ENCODE measurements at places on chromosomes 16 and 17.

DNA sequence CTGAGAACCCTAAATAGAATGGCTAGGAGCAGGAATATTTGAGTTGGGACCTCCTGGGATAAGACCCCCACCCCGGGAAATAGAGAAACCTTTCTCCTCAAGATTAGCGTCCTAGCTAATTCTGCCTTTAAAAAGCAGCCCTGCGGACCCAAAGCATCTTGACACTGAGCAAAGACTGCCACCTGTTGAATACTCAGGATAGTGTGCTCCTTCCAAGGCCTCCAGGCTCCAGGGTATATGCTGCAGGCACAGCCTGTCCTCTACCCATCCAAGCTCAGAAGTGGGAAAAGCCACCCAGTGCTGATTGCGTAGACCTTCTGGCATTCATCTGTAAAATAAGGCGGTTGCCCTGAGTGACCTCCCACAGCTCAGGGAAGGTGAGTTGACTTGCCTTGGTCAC, 456.2 kb upstream of the DYNLRB2 start:
- peak; percentile 68 for DNase-seq

DNA sequence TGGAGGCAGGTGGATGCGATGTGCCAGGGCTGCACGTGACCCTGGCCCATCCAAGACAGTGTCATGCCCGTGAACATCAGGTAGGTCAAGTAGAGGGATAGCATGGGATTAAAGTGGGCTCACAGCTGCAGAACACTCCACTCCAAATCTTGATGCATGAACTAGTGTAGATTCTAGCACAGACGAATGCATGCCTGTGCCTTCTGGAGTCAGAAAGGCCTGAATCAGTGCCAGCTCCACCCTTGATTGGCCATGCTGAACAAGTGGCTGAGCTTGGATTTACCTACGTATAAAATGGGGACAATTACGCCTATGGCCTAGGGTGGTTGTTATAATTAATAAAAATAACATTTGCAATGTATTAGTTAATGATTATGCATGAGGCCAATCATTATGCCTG, 10.6 kb downstream of the IRX3 start:
- no peak for DNase-seq

- no peak for DNase-seq
Measured at GRCh38 chr16:28931801-28932225, at the start of gene CD19. Gene CD19, plus strand, starts transcription at chr16:28931971. Its CDS starts 30 bp downstream, at chr16:28932001.

GRCh38 chr16:62620275-62620674, 584.0 kb upstream of the CDH8 start:
- DNase-seq: no peak

DNA sequence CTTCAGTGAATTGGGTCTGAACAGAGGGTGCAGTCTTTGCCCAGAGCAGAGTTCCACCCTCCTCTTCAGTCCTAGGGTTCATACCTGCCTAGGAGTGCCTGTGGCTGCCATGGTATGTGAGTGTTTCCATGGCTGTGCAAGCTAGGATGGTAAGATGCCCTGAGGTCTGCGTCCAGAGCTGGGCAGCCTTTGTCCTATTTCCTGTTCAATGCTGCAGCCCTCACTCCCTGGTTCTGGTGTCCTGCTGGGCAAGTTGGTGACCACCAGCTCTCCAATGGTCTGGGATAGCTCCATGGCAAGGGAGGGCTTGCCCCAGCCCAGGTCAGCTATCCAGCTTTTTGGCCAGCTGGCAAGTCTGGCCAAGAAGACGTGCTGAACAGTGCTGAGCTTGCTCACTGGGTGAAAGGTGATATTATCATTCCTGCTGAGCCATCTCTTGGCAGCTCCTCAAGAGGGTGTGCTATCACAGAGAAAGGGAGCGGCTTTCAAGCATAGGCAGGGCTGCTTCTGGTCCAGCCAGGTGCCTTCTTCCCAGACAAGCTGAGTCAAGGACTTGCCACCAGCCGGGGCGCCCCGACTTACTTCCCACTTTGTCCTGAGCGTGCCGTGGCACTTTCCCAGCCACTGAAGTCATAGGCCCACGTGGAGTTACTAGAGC, 13.0 kb upstream of the NFATC3 start:
- DNase-seq: no peak

DNA sequence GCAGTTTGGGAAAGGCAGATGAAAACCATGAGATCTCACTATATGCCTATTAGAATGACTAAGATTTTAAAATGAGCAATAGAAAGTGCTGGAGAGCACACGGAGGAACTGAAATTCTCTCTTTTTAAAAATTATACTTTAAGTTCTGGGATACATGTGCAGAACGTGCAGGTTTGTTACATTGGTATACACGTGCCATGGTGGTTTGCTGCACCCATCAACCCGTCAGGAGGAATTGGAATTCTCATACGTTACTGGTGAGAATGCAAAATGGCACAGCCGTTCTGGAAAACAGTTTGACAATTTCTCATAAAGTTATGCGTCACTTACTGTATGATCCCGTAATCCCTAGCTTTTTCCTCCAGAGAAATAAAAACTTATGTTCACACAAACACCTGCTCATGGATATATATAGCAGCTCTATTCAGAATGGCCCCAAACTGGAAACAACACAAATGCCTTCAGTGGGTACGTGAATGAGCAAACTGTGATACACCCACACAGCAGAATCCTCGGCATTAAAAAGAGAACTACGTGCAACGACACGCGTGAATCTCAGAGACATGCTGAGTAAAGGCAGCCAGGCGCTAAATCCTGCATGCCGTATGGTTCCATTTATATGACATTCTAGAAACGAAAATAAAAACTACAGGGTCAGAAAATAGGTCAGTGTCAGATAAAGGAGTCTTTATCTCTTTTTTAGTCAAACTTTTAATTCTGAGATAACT, 11.8 kb downstream of the PIK3R6 start:
- no peak for DNase-seq

GRCh38 chr16:14181371-14182050, 110.4 kb downstream of the MRTFB start:
- no peak for DNase-seq

DNA sequence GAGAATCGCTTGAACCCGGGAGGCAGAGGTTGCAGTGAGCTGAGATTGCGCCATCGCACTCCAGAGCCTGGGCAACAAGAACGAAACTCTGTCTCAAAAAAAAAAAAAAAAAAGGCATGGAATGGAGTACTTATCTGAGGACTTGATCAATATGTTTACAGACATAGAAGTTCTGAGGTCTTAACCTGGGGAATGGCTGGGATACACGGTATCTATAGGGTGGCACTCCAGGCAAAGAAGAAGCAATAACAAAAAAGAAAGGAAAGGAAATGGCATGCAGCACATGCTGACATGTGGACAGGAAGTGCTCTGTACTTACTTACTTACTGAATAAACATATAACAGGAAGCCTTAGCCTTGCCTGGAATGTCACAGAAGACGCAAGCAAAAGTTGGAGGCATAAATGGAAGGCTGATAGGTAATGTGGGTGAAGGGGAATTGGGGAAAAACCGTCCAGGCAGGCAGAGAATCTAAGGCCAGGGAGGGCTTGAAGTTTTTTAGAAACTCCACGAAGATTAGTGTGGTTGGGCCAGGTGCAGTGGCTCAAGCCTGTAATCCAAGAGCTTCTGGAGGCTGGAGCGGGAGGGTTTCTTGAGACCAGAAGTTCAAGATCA, 10.1 kb upstream of the SPOP start:
- DNase-seq: no peak

GRCh38 chr16:87855852-87856715, 13.2 kb downstream of the SLC7A5 start:
- DNase-seq: no peak

DNA sequence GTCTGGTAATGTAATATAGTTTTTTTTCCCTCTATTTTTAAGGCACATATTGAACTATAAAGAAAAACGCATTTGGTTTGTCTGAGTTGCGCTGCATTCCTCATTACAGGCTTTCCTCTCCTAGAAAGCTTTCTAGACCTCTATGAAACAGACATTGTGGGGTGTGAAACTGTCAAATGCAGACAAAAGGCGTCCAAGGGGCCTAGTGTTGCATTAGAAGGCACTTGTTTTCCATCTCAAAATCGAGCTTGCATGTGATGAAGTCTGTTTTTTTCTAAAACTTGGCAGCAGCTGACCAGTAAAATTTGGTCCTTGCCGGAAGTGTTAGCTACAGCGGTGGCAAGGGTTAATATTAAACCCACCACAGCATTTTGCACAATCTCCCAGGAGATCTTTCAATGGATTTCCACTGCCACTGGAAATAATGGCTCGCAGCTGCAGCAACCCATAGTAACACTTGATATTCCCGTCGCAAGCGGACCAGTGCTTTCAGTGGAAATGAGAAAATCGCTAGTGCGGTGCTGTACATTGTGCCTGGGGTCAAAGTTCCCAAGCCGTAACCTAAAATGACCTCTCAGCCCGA, 602.6 kb downstream of the KCNJ2 start:
- no peak for DNase-seq

- no peak for DNase-seq
Measured at GRCh38 chr17:58046239-58047094, 36.8 kb upstream of the DYNLL2 start.

- no peak for DNase-seq
Measured at GRCh38 chr17:30913955-30914354, 7.8 kb upstream of the ADAP2 start.

- DNase-seq: no peak
Measured at GRCh38 chr17:43935204-43935925, 6.9 kb downstream of the PPY start.

- no peak for DNase-seq
Measured at GRCh38 chr17:17603895-17604225, 12.4 kb upstream of the PEMT start.

GRCh38 chr17:73210002-73210678, 17.3 kb downstream of the COG1 start:
- DNase-seq: no peak

- no peak for DNase-seq
Measured at GRCh38 chr17:37399265-37399803, 7.3 kb downstream of the ACACA start.

DNA sequence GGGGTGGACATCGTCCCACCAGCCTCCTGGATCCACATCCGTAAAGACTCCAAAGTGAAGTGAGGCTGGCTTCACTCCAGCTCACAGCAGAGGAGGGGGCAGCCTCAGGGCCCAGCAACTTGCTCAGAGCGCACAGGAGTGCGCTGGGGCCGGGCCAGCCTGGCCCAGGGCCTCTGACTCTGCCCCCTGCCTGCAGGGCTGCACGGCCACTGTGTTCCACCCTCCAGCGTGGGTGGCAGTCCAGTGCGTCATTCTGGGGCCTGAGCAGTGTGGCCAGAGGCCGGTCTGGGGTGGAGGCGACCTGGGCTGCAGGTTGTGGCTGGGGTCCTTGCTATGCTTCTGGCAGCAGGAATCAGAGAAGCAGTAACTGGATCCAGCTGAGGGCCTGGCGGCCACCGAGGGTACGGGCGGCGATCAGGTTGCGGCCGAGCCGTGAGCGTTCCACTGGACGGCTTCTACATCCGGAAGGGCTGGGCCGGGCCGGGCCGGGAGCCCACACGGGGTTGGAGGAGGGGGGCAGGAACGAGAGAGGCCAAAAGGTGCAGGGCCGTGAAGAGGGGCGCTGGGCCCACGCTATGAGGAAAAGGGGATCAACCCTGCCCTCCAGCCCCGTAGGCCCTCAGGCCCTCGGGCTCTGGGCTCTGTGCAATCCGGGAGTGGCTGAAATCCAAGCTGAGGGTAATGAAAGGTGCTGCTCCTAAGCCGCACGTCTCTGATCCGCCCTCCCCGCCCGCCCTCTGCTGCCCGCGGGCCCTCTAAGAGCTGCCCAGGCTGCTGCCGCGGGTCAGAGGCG, at the start of gene FSCN2:
FSCN2 (plus strand) TSS at position 787 of the 793 bp plus-strand sequence. CDS start 155 bp downstream, outside the sequence.
- DNase-seq: no peak

GRCh38 chr17:48655913-48656312, 29.8 kb upstream of the HOXB9 start:
- no peak for DNase-seq

- DNase-seq: no peak
Measured at GRCh38 chr17:45361976-45362375, 45.2 kb upstream of the MAP3K14 start.

- DNase-seq: no peak
Measured at GRCh38 chr17:7947651-7948050, 15.6 kb downstream of the CNTROB start.

GRCh38 chr17:21378553-21378952, 2.4 kb downstream of the KCNJ12 start:
- DNase-seq: no peak

DNA sequence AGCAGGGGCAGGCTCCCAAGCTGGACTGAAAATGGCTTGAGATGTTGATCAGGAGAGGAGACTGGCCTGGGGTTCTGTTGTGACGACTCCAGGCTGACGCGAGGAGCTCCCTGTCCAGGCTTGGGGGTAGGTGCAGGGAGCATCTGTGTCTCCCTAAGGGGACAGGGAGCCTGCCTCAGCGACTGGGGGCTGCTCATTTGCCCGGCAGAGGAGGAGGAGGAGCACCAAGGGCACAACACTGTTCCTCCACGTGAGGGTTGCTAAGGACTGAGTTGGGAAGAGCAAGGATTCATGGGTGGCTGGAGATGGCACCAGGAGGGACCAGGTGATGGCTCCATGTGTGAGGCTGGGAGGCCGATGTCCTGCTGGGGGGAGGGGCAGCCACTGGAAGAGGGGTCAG, 53.3 kb downstream of the USP22 start:
- DNase-seq: peak; percentile 48

DNA sequence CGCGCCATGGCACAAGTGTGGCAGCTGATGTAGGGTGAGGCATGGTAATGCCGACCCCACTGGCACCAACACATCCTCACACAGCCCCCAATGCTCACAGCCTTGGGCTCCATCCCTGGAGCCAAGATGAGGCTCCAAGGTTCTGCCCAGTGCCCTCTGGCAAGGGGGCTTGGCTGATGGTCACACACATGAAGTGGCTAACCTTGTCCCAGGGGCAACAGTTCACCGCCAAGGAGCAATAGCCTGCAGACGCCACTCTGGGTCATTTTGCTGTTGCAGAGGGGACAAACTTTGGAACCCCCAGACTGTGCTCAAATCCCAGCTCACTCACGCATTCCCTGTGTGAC, 26.8 kb downstream of the TNFRSF13B start:
- DNase-seq: peak; percentile 56

- DNase-seq: no peak
Measured at GRCh38 chr17:45409659-45410076, 23.0 kb downstream of the ARHGAP27 start.

- no peak for DNase-seq
Measured at GRCh38 chr16:53632526-53632925, 71.1 kb downstream of the RPGRIP1L start.

DNA sequence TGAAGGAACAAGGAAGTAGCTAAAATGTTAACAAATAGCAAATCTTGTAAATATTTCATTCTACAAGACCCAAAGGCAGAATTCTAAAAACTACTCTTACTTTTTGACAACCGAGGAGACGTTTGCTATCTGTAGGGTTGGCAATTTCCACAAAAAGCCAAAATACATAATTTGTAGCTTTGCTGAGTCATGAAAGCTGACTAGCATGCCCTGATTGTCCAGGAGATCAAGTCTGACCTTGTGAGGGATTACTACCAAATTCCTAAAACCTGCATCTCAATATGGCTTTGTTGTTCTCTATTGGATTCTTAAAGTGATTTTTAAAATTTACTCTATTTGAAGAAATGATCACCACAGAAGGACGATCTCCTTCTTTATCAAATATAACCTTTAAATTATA, 10.8 kb downstream of the DNAJA2 start:
- no peak for DNase-seq

- no peak for DNase-seq
Measured at GRCh38 chr16:52843381-52843780, 209.3 kb downstream of the CHD9NB start.

- no peak for DNase-seq
Measured at GRCh38 chr16:81707411-81708265, 71.5 kb upstream of the PLCG2 start.

- no peak for DNase-seq
Measured at GRCh38 chr17:78134899-78135385, 4.4 kb downstream of the TMC8 start.

GRCh38 chr17:263773-264172, 82.3 kb upstream of the DOC2B start:
- DNase-seq: no peak

- DNase-seq: no peak
Measured at GRCh38 chr16:56019274-56019673, 144.1 kb upstream of the CES5A start.
